ENCODE measurements at places on chromosomes 1 and 21.

DNA sequence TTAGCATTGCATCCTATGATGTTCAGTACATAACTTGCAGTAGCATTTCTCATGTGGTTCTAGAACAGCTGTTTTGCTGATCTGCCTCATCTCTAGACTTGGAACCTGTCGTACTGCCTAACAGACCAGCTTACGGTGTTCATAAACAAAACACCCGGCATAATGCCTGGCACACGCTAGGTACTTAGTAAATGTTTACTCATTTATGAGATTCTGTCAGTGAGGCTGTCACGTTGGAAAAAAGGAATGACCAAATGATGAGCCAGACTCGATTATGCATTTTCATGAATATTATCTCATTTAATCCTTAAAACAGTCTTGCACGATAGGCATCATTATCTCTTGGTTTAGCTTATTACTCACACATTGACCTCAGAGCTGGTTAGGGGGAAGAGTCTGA, 46.4 kb downstream of the CACHD1 start:
- DNase-seq, result no peak

DNA sequence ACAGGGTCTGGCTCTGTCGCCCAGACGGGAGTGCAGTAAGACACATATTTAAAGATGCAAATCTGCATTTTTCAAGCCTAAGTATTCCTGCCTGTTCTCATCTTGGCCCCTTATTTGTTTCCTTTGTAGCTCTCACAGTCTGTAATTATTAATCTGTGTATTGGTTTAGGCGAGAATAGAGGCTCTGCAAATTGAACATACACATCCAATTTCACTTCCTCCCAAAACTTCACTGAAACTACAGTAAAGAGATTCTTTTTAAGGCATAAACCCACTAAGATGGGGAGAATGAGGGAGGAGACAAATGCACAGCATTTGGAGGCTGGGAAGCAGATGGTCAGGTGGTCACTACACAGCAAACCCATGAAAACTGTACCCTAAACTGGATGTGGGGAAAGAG, 21.0 kb downstream of the HMGN2 start:
- DNase-seq, result no peak

DNA sequence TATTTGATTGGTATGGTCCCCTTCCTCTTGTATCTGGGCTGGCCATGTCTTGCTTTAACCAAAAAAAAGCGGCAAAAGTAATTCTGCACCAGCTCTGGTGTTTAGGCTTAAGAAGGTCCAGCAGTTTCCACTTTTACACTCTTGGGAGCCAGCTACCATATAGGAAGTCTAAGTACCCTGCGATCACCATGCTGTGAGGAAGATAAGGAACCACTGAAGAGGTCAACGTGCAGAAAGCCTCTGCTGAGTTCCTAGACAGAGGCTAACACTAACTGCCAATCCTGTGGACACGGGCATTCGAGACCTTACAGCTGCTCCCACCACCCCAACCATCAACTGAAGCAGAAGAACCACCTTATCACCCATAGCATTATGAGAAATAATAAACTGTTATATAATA, 331.4 kb downstream of the VAV3 start:
- DNase-seq, result no peak

- DNase-seq, result no peak
Observed at GRCh38 chr1:57340334-57341070, 83.4 kb downstream of the DAB1 start.

DNA sequence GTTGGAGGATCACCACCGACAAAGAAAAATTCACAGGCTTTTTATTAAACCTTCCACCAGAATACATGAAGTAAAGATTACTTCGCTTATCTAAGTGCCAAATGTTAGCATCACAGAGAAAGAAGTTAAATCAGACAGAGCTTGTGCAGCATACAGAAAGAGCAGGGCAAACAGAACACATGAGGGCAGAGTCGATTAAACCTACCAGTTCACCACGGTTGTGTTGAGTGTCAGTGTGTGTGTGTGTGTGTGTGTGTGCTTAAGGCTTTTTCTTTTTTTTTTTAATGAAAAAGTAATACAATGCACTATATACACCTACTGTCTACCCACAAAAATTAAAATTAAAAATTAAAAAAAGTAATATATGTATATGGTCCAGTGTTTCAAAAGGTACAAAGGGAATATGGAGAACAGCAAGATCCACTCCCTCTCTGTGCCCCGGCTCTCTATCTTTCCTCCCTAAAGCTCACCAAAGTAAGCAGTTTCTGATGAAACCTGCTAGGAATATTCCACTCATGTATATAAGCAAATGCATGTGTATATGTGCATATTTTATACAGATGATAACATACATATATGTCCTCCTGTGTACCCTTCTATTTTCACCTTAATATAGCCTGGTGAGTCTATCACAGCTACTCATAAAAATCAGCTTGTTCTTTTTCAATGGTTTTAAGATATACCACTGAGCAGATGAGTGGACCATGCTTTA, 17.7 kb downstream of the YIPF1 start:
- DNase-seq, result no peak

GRCh38 chr1:162371611-162372010, 5.0 kb downstream of the SPATA46 start:
- no peak for DNase-seq
